ENCODE measurements at places on chromosomes 3 and 15. TPM values are rescaled to one million over a fixed set of nuclear protein-coding genes. Genes with fewer than 3 reads are reported as not detected.

MAP6D1 gene
- polyA plus RNA-seq = 44.8 TPM

DNA sequence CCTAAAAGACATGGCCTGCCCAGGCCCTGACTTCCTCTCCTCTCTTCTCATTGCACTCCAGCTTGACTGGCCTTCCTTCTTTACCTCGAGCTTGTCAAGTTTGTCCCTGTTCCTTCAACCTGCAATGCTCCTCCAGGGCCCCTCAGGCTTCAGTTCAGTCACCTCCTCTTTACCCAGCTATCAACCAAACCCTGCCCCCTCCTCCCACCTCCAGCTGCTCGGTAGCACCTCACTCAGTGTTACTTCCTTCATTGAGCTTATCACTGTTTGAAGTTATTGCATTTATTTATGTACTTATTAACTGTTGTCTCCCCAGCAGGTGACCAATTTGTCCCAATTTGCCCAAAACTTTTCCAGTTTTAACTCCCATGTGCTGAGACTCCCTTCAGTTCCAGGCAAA is 95.8 kb upstream of the UBE2E1 start:
- DNase-seq = no peak

DNA sequence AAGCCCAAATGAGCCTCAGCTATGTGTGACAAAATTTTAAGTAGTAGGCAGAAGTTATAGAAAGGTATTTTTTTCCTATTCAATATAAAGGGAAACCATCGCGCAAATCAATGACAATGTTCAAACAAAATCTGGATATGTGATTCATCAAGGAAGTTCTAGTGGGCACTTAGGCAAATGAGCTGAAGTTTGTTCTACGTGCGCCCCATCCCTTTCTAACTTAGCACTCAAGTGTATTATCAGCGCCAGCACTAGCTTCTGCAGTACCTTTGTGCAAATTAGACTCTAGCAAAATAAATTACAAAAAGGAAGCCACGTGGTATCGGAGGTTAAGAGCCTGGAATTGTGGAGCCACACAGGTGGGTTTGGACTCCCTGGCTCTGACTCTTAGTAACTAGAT is 91.1 kb downstream of the TBL1XR1 start:
- no peak for DNase-seq

DNA sequence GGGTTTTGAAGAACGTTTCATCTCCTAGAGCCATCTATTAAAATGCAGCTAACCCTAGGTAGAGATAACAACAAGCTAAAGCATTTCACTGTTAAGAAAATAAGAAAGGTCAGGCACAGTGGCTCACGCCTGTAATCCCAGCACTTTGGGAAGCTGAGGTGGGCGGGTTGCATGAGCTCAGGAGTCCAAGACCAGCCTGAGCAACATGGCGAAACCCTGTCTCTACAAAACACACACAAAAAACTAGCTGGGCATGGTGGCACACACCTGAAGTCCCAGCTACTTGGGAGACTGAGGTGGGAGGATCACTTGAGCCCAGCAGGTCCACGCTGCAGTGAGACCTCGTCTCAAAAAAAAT is 5.4 kb upstream of the TBC1D5 start:
- DNase-seq = no peak
